EH (cell line): ENCODE measurements at places on chromosomes 5 and 9.

- DNase-seq: no peak
Measured at GRCh38 chr9:138073808-138074207, 196.2 kb downstream of the CACNA1B start.

- no peak for DNase-seq
Measured at GRCh38 chr5:179138568-179138925, 78.4 kb downstream of the ZNF354C start.

DNA sequence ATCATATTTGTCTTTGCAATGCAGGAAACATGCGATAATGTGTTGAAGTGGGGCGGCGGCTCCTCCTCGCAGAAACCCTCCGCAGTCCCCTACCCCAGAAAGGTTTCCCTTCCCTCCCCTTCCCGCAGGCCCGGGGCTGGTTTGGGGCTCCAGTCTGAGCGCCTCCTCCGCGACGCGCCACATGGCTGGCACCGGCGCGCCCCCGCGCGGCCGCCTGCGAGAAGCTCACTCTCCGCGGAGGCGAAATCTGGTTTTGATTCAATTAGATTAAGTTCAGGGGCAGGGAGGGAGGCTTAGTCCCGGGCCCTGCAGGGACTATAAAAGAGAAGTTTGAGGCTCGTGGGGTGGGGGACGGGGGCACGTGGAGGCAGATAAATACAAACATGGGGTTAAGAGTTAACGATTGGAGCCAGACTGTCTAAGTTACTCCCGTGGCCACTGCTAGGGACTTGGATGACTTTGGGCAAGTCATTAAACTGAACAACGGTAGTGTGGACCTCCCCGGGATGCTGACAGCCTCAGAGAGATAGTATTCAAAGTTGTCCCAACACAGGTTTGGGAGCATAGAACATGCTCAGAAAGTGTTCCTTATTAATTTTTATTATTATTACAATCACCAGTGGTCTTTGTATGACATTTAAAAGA is 69.4 kb downstream of the MSX2 start:
- peak; percentile 64 for DNase-seq

GRCh38 chr9:70549926-70550325 is 135.5 kb upstream of the KLF9 start:
- no peak for DNase-seq

DNA sequence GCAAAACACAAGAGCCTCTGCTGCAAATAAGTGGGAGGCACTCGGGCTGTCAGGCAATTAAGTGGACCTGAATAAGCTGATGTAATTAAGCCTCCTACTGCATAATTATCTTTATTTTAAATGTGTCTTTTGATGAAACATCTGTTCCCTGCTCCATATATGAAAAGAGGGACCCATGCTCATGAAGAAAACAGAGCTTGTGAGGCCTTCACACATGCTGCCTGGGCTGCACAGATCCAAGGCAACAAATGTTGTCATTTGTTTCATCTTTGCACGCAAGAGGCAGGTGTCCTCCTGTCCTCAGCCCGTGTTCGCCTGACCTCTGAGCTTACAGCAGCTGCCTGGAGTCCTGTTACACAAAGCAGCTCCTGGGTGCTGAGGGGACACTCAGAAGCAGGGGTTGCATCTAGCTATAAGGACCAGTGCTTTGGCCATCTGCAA is 381.1 kb downstream of the ZNF608 start:
- no peak for DNase-seq

DNA sequence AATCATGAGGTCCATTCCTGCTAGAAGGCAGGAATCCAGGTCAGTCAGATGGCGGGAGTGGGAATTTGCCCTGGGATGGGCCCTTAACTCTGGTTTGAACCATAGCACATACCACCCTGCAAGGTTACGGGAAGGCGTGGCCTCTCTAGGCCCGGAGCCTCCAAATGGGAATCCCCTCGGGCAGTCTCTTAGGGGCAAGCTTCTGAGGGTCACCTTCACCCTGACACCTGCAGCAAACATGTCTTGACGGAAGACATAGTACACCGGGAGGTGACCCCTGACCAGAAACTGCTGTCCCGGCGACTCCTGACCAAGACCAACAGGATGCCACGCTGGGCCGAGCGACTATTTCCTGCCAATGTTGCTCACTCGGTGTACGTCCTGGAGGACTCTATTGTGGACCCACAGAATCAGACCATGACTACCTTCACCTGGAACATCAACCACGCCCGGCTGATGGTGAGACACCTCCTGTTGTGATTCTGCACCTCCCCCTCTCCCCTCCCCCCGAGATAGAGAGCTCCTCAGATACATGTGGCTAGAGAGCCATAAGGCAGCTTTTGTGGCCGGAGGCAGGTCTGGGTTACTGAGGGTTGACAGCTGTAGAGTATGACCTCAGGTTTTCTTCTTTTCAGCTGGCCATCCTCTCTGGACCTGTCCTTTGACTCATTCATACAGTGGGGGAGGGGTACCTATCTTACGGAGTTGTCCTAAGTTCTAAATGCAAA is 957 bp downstream of the PRELID1 start:
- peak; percentile 27 for DNase-seq

- no peak for DNase-seq
Measured at GRCh38 chr5:175021321-175021720, 296.9 kb downstream of the MSX2 start.

GRCh38 chr5:157516006-157516405 is 56.0 kb downstream of the NIPAL4 start:
- DNase-seq: peak; percentile 94

GRCh38 chr9:99162759-99163364 is 57.9 kb downstream of the TGFBR1 start:
- DNase-seq: peak; percentile 49

DNA sequence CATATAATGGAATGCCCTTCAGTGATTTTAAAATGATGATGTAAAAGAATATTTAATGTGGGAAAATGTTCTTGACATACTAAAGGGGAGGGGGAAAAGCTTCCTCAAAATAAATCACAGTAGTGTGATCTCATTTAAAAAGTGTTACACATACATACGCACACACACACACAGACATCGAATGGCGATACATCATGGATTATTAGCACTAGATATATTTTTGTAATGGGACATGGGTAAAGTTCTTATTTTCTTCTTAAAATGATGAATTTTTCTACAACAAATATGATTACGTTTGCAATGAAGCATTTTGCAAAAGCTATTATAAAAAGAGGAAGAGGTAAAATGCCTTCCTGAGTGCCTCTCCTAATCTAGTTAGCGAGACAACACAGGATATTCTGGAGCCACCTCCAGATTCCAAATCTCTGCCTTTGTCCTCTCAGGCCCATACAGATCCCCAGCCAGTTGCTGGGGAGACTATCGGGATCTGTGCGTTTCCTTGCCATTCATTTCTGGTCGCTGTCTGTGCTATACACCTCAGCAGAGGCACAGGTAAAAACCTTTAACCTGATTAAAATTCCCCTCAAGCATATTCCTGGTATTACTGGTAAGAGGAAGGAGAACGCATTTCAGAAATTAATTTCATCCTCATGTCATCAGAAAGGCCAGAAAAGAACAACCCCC is 69.6 kb downstream of the SLC28A3 start:
- no peak for DNase-seq

DNA sequence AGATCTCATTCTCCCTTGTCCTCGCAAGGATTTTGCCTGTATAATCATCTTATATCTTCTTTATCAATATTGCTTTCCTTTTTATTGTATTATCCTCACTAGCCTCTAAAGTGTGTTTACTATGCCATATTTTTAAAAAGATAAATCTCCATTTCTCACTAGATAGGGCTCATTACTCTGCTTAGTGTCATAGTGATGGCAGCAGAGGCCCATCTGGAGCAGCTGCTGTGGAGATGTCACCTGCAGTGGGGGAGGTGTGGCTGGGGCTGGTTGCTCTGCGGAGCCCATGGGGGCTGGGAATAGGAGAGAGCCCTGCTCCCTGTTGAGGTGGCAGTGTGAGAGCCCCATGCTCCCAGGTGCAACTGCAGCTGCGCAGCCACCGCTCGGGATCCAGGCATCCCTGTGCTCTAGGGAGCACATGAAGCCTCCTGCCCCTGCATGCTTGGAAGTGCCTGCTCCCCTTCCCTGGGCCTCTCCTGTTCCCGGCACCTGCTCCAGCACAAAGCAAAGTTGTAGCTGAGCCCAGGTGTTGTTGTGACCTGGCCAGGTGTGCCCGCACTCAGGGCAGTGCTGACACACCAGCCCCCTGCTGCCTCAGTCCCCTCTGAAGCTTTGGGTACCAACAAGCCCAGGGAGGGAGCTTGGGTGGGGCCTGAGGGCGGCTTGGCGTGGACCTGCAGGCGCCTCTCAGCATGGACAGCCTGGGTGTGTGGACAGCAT is 144.6 kb upstream of the MRPS30 start:
- no peak for DNase-seq

- no peak for DNase-seq
Measured at GRCh38 chr9:113580954-113581311, 117.4 kb downstream of the RGS3 start.

GRCh38 chr5:148471379-148471778 is 87.6 kb downstream of the FBXO38 start:
- DNase-seq: peak; percentile 28

DNA sequence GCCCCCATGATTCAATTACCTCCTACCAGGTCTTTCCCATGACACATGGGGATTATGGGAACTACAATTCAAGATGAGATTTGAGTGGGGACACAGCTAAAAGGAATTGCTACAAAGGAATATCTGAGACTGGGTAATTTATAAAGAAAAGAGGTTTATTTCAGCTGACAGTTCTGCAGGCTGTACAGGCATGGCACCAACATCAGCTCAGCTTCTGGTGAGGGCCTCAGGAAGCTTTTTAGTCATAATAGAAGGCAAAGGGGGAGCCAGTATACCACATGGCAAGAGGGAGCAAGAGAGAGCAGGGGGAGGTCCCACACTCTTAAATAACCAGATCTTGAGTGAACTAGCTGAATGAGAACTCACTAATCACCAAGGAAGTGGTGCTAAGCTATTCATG is 11.2 kb upstream of the ALDOB start:
- DNase-seq: no peak
